ENCODE measurements at places on chromosomes 6 and 20. TPM values are rescaled to one million over a fixed set of nuclear protein-coding genes. Genes with fewer than 3 reads are reported as not detected.

DNA sequence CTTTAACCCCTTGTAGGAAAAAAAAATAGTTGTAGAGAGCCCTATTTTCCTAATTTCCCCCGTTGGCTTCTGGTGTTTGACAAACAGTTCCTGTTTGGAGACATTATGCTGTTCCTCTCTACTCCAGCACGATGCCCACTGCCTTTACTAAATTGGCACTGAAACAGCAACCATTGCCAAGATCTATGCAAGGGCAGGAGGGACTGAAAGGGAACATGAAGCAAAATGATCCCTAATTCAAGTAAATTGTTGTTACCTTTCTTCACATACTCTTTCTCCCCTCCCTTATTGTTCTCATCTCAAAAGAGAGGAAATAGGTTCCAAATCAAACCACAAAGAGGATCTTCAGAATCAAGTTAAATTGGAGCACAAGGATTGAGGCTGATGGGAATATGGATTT is 764.1 kb upstream of the MMS22L start:
- DNase-seq = no peak

- no peak for DNase-seq
These were observed 276.6 kb upstream of the CNR1 start for GRCh38 chr6:88442737-88443136.

DNA sequence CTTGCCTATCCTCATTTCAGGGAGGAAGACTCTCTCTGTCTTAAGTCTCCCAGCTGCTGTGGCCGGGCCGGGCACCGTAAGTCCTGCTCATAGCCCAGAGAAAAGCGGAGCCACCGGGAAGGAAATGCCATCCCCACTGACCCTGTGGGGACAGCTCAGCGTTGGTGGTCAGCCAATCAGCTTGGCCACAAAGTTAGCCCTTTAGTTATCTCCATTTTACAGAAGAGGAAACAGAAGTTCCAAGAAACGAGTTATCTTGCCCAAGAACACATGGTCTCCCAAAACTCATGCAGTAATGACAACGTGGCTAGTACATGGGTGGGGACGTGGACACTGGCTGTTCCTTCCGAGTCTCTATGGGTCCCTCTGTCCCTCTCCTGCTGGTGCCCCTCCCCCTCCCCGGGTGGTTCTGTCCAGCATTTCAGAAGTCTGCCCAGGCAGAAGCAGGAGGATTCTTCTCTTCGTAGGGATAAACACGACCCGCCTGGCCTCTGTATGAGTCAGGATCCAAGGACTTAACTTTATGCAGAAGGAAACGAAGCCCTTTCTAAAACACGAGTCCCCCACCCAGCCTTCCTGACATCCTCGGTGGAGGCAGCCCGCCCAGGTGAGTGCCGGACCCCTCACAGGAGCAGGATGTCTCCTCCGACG is 273.8 kb downstream of the CDH4 start:
- DNase-seq = no peak

DNA sequence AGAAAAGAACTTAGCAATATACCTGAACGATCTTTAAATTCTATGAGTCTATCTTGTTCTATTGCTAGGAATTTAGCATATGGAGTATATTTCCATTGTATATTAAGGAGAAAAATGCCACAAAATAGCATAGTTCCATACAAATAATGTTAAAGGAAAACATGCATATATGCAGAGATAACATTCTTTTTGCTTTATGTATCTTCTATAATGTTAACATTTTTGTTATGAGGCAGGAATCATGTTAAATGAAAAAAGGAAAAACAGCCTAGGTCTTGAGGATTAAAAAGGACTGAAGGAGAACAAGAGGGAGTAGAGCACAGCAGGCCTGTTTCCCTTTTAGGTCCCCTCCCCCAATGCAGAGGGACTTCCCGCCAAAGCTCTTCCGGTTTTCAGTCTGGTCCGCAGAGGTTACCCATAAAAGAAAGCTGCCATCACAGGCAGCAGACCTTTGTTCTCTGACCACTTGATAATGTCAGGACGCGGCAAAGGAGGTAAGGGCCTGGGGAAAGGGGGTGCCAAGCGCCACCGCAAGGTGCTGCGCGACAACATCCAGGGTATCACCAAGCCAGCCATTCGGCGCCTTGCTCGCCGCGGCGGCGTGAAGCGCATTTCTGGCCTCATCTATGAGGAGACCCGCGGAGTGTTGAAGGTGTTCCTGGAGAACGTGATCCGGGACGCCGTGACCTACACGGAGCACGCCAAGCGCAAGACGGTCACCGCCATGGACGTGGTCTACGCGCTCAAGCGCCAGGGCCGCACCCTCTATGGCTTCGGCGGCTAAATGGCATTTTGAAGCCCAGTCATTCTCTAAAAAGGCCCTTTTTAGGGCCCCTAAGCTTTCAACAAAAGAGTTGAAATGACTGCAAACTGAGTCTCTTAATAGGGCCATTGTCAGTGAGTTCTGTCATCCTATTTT is 108.4 kb upstream of the PRSS16 start:
- DNase-seq = peak; percentile 67

GRCh38 chr20:61811166-61811565 is 254.5 kb downstream of the TAF4 start:
- no peak for DNase-seq

- no peak for DNase-seq
These were observed 31.5 kb downstream of the RRBP1 start for GRCh38 chr20:17650301-17651128.

GRCh38 chr6:56076033-56076432 is 171.3 kb downstream of the COL21A1 start:
- DNase-seq = no peak

GRCh38 chr6:12911427-12911826 is 194.9 kb downstream of the PHACTR1 start:
- DNase-seq = no peak

DNA sequence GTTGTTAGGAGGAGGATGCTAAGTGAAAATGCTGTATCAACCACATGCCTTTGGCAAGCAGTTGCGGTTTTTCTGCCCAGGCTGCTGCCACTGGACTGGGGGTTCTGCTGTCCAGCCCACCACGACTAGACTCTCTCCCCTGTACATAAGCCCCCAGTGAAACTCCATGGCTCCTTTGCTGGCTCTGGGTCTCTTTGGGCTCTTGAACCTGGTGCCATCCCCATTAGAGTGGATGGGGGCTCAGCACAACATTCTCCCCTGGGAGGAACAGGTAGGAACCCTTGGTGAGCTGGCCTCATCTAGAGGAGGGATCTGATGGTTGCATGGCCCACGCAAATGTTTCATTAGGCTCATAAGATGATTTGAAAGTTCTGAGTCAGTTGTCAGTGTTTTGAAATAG is 204.8 kb upstream of the KCNG1 start:
- no peak for DNase-seq

DNA sequence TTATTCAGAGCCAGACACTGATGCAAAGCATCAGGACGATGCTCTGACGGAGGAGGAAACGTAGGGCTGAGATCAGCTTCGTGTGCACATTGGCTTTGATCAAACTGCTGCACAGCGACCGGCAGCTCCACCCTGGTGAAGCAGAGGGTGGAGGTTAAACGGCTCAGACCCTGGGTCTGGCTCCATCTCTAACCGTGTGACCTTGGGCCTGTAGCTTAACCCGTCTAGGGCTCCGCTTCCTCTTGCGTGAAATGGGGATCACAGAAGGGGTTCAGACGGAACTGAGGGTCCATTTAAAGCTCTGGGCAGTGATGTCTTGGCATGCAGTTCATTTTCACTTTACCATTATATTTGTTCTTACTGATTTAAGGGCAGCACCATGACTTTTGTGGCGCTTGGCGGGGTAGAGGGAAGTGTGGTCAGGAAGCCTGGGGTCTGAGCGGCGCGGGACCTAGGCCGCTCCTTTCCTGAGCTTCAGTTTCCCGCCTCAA is 644 bp downstream of the RBL1 start:
- no peak for DNase-seq

- DNase-seq = no peak
These were observed 117.3 kb downstream of the ARHGAP18 start for GRCh38 chr6:129592516-129593232.

- no peak for DNase-seq
These were observed 38.9 kb upstream of the NKX2-4 start for GRCh38 chr20:21436205-21436604.

GRCh38 chr6:111646034-111646433 is 40.4 kb upstream of the TRAF3IP2 start:
- DNase-seq = no peak

ZC3H12D gene
- total RNA-seq = 2.4 TPM

PRL gene
- total RNA-seq = not detected

DYNLT2 gene
- 3.8 TPM for total RNA-seq

Data from ureter (tissue), 1 donor.